Mesendoderm (in vitro differentiated cells): ENCODE measurements at places on chromosomes 11 and 22.

DNA sequence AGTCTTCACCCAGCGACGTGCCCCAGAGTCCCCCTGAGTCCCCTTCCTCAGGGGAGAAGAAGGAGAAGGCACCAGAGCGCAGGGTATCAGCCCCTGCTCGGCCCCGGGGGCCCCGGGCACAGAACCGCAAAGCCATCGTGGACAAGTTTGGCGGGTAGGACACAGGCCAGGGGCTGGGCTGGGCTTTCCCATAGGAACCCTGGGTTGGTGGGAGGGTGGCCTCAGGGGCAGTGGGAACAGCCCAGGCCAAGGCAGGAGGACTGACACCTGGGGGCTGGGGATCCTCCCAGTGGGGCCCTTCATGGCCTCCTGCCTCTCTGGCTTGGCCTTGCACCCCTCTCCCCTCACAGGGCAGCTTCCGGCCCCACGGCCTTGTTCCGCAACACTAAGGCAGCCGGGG, 8.5 kb downstream of the SMTNL1 start:
- DNase-seq: no peak

GRCh38 chr22:20031732-20032406, 11.0 kb downstream of the TANGO2 start:
- no peak for DNase-seq

GRCh38 chr11:128609785-128610184, 22.4 kb upstream of the ETS1 start:
- peak; percentile 82 for DNase-seq

DNA sequence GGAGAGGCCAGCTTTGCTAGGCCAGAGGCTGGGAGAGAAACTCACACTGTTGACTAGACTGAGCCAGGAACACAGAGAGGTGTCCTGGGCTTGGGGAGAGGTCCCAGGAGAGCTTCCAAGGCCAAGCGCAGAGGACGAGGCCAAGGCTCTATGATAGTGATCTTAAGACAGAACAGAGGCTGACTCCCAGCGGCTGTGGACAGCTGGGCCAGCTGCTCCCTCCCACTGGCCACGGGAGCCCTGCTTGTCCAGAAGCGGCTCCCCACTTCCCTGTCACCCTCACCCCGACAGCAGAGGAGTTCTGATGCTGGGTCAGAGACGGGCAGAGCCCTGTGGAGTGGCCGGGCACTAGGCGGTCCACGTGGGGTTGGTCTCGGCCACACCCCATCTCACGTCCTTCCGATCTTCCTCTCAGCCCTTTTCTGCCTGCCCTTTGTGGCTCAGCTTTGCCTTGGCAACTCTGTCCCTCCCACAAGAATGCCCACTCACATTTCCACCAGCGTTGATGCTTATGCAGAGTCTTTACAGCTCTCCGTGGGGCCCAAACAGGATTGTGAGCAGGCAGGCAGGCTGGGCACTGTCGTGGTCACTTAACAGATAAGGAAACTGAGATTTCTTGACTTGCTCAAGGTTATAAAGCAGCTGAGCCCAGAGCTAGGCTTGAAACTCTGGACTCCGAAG, 68.2 kb downstream of the FBXO7 start:
- DNase-seq: no peak

GRCh38 chr11:43790444-43790794, 90.2 kb upstream of the ALKBH3 start:
- no peak for DNase-seq

- DNase-seq: no peak
Observed at GRCh38 chr11:68370211-68371111, 58.1 kb downstream of the LRP5 start.

DNA sequence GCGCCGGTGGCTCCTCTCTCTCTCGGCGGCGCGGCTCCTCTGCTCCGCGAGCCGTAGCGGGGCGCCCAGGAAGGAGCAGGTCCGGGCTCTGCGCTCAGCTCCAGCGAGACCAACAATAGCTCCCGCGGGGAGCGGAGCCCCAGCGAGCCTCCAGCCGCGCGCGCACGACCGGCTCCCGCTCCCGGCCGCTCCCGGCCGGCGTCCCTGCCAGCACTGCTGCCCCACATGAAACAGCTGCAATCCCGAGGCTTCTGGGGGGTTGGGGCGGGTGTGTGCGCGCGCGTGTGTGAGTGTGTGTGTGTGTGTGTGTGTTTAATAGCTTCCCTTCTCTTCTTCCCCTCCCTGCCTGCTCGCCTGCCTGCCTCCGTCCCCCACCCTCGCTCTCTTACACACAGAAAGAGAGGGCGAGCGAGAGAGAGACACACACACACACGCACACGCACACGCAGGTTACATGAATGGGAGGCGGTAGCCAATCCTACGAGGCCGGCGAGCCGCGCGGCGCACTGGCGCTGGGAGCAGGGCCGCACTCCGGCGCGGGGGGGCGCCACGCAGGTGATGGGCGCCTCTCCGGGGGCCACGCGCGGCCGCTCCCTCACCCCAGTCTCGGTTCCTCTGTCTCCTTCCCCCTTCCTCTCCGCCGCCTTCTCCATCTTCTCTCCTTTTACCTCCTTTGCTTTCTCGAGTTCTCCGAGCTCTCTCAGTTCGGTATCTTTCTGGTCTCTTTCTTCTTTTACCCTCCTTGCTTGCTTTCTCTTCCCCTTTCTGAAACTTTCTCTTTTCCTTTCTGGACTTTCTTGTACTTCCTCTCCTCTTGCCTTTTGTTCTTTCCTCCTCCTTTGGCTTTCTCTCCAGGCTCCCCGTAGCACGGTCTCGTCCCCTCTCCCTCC, at the start of gene TENM4:
Gene TENM4 (minus strand): TSS at position 460 of the 890 bp plus-strand sequence. CDS start 371,086 bp downstream, outside the sequence.
- DNase-seq: peak; percentile 85

GRCh38 chr11:37571246-37571645, 973.2 kb upstream of the RAG2 start:
- DNase-seq: no peak

- no peak for DNase-seq
Observed at GRCh38 chr11:128324531-128325141, 262.7 kb downstream of the ETS1 start.

DNA sequence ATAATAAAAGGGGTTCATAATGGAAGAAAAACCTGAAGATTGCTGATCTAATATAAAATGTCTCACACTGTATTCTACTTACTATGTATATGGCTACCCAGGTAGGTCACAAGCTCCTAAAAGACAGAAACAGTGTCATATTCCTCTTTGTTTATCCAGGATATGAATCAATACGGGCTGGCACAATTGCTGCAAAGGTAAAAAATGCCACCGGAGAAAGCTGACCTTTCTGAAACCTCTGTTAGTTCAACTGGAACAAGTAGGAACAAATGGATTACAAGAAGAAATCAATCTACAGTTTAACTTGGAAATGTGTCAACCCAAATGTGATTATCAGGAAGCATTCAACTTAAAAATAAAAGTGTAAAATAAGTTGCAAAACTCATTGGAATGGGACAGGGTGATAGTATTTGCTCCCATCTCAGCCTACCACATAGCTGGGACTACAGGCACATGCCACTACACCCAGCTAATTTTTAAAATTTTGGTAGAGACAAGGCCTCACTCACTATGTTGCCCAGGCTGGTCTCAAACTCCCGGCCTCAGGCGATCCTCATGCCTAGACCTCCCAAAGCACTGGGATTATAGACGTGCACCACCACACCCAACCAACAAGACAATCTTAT, 27.6 kb downstream of the SLC35F2 start:
- no peak for DNase-seq

- DNase-seq: no peak
Observed at GRCh38 chr22:44192816-44193534, 12.2 kb downstream of the PARVG start.

DNA sequence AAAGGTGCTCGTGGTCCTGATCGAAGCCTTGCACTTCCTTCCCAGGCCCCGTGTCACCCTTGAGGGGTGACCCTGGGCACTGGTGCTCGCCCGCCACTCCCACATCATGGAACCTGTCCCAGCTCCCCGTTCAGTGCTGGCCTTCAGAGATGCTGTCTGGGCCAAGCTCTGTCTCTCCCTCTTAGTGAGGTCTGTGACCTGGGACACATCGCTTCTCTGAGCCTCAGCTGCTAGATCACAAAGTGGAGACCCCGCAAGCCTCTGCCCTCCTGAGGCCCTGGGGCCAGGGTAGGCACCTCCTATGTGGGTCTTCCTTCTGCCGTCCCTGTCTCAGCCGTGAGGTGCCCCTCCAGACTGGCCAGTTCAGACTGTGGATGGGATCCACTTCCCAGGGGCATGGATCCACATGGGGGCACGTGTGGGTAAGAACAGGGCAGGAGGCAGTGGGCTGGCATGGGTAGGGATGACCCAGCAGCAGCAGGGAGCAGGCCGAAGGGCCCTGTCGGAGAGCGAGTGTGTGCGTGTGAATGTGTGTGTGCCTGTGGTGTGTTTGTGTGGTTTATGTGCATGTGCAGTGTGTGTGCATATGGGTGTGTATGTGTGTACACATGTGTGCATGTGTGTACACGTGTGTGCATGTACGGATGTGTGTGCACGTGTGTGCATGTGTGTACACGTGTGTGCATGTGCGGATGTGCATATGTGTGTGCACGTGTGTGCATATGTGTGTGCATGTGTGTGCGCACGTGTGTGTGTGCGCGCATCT, 1073.7 kb downstream of the BRD1 start:
- no peak for DNase-seq

DNA sequence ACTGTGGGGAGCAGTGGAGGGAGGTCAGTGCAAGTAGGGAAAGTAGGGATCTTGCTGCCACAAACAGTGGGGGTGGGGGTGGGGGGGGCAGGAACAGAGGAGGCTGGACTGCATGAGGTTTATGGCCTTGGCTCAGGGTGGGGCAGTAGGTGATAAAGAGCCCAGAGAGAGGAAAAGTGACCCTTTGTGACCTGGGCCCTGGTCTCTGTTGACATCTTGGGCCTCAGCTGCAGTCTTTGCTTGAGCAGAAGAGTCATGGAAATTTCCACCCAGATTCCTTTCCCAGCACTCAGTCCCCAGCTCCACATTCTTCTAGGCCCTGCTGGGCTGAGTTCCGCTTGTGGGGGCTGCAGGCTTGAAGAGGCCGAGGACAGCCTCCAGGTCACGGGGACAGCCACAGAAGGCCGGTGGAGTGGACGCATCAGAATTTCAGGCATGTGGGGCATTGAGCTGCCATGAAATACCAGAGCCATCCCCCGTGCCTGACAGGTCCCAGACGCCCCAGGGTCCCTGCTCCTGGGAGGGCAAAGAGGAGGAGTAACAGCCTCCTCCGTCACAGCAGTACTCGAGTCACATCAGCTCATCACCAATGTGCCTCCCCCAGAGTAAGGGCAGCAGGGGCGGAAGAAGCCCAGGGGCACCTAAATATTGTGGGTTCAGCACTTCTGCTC, 9.7 kb upstream of the MALAT1 start:
- DNase-seq: peak; percentile 99

- DNase-seq: no peak
Observed at GRCh38 chr11:117444711-117445658, 117.3 kb downstream of the CEP164 start.

DNA sequence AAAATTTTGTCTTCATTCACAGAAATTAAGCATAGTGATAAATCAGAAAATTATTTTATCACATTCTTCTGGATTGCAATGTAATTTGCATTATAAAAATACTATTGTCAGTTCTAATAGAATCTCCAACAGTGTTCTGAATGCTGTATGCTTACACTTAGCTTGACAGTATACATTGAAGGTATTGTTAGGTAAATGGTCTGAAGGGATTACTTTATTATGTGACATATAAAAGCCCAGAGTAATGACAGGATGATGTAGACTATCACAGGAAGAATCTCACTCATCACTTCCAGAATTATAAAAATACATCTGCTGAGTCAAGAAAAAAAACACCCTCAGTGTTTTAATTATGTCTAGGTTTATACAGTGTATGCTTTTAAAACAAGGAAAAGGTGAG, 1532.5 kb upstream of the RAG2 start:
- no peak for DNase-seq

- no peak for DNase-seq
Observed at GRCh38 chr11:10731064-10731680, 19.9 kb upstream of the CTR9 start.
